Body of pancreas (tissue), 4 donors: ENCODE measurements at places on chromosomes 7 and 10. TPM values are rescaled to one million over a fixed set of nuclear protein-coding genes. Genes with fewer than 3 reads are reported as not detected.

- no peaks in the 10 kb centered on the region for H3K4me1 ChIP-seq
- H3K36me3 ChIP-seq, result no peaks in the 10 kb centered on the region
- no peak for DNase-seq
- H3K4me3 ChIP-seq, result no peak overlapping the region
Observed at GRCh38 chr10:117885206-117885829, 161.4 kb downstream of the RAB11FIP2 start.

DNA sequence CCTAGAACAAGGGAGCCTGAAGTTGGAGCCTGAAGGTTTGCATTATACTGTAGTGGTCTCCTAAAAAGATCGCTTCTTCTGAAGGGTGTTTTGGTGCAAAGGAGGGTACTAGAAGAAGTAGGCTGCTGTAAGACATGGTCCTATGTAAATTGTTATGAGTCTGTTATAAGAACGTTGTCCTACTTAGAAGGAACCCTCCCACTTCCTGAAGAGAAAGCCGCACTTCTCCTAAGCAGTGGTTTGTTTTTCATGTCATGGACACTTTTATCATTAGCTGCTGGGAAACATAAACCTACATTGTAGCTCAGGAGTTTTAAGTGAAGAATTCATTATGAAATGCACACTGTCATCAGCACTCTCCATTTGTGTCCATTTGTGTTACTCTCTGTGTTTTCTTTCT is 129.1 kb upstream of the ITGB1 start:
- no peaks in the 10 kb centered on the region for H3K4me1 ChIP-seq
- H3K27me3 ChIP-seq, result no peaks in the 10 kb centered on the region
- no peak for DNase-seq
- no peaks in the 10 kb centered on the region for H3K36me3 ChIP-seq

FAM237B gene
- not detected for total RNA-seq

SRI gene
- 36.3 TPM for total RNA-seq

DNA sequence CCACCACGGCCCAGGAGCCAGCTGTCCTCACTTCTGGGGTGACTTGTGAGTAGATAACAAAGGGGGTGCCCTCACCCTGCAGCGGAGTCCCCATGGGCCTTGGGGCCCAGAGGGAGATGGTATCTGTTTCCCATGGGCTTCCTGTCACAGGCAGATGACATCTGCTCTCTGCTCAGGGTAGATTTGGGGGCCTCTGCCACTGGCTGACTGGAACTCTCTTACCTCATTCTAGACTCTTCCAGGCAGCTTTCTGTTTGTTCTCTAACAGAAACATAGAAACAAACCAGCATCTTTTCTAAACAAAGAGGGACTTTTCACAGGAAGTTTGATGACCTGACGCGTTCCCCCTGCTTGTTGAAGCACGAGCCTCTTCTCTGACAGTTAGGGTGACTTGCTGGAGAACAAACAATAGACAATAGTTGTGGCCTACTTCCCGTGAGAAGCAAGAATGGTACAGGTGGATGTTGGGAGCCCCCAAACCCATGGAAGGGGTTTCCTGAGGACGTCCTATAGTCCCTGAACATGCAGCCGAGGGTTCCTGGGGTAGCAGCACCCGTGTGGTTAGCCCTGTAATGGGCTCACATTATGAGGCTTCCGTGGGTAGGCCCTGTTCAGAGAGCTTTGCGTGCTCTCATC is 61.6 kb downstream of the GRK5 start:
- H3K27ac ChIP-seq, result peak overlapping the region; percentile 36
- H3K36me3 ChIP-seq, result no peaks in the 10 kb centered on the region
- no peaks in the 10 kb centered on the region for H3K27me3 ChIP-seq

OR2A12 gene
- total RNA-seq, result not detected

GRCh38 chr7:79749856-79750255 is 296.4 kb upstream of the MAGI2 start:
- H3K4me1 ChIP-seq, result no peaks in the 10 kb centered on the region
- H3K27me3 ChIP-seq, result no peaks in the 10 kb centered on the region
- no peak for DNase-seq

GRCh38 chr10:11425296-11425610 is 186.2 kb downstream of the USP6NL start:
- H3K27ac ChIP-seq, result no peak overlapping the region
- no peaks in the 10 kb centered on the region for H3K27me3 ChIP-seq
- no peaks in the 10 kb centered on the region for H3K36me3 ChIP-seq
- H3K4me3 ChIP-seq, result no peak overlapping the region
- no peak for DNase-seq
- no peaks in the 10 kb centered on the region for H3K4me1 ChIP-seq

DNA sequence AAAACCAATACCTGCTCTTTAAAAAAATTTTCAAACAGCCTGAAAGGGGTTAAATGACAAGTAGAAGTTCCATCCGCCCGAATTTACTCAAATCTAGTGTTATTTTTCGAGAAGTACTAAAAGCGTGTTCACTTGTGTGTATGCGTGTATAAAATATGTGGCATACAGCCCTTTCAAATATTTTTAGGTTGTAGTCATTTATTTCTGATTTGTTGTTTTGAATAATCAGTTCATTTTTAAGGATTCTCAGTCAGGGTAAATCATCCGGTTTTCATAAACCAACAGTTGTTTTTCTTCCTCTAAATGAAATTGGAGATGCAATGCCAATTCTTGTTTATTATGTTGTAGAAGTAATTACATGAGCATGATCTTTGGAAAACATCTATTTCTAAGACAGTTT is 6.9 kb upstream of the SUN1 start:
- no peaks in the 10 kb centered on the region for H3K36me3 ChIP-seq
- no peak overlapping the region for H3K4me3 ChIP-seq
- no peaks in the 10 kb centered on the region for H3K27me3 ChIP-seq
- DNase-seq, result no peak
- H3K27ac ChIP-seq, result peak overlapping the region; percentile 5
- H3K4me1 ChIP-seq, result peaks cover 36% of the 10 kb centered on the region

DNA sequence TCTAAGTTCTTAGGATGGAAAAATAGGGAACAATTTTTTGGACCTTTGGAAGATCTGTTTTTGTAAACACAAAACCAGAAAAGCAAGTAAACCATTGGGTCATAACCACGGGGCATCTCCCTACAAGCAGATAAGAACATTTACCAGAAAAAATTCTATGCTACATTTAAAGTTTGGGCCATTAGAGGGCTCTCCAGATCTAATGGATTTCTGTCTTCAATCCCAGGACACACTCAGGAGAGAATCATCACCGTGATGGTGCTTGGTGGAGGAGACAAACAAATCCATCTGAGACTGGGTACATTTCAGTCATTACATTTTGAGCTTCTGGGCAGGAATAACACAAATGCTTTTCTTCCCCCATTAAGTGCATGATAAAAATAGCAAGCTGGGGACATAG is 178.4 kb upstream of the TARP start:
- no peak for DNase-seq
- no peaks in the 10 kb centered on the region for H3K36me3 ChIP-seq
- H3K4me1 ChIP-seq, result no peaks in the 10 kb centered on the region
- H3K4me3 ChIP-seq, result no peak overlapping the region
- H3K27me3 ChIP-seq, result no peaks in the 10 kb centered on the region
- H3K27ac ChIP-seq, result no peak overlapping the region

DNA sequence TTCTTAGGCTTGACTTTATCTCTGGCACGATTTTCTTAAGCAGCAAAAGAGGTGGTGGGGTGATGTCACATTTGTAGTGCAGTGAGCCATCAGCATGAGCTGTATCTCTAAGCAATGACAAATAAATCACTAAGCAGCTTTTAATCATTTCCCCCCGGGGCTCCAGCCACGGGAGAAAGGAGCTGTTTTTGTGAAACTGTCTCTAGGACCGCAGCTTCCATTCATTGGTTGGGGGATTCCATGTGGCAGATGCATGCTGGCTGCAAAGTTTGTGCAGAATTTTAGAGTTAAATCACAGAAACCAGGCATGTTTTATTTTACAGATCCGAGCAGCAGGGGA is 464 bp downstream of the KIAA1217 start:
- H3K4me3 ChIP-seq, result peak overlapping the region; percentile 30
- H3K36me3 ChIP-seq, result no peaks in the 10 kb centered on the region
- H3K4me1 ChIP-seq, result peaks cover 42% of the 10 kb centered on the region
- H3K27me3 ChIP-seq, result no peaks in the 10 kb centered on the region

GRCh38 chr7:30713392-30713791 is 31.1 kb upstream of the CRHR2 start:
- no peak overlapping the region for H3K4me3 ChIP-seq
- H3K36me3 ChIP-seq, result no peaks in the 10 kb centered on the region
- H3K27me3 ChIP-seq, result no peaks in the 10 kb centered on the region
- no peak for DNase-seq
- H3K4me1 ChIP-seq, result peaks cover 15% of the 10 kb centered on the region

GRCh38 chr7:4256286-4256685 is 425.8 kb upstream of the FOXK1 start:
- no peak overlapping the region for H3K27ac ChIP-seq
- no peak overlapping the region for H3K4me3 ChIP-seq
- H3K27me3 ChIP-seq, result no peaks in the 10 kb centered on the region
- no peaks in the 10 kb centered on the region for H3K4me1 ChIP-seq
- DNase-seq, result no peak

DNA sequence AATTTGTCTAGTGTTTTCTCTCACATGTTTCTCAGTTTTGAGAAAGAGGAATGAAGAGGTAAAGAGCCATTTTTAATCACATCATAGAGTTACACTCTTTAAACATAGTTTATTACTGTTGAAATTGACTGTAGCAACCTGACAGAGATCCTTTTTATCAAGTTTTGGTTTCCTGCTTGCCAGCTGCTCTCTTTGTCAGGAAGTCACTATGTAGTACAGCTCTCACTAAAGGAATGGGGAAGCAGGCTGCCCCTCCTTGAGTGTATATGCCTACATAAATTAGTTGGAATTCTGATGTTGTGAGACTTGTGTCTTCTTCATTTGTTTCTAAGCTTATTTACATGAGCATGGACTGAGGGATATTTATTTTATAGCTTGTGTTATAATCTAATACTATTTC is 1274.0 kb upstream of the CELF2 start:
- no peak for DNase-seq
- no peak overlapping the region for H3K4me3 ChIP-seq
- no peaks in the 10 kb centered on the region for H3K4me1 ChIP-seq
- H3K27me3 ChIP-seq, result no peaks in the 10 kb centered on the region
- H3K27ac ChIP-seq, result no peak overlapping the region

KIAA1549 gene
- 6.0 TPM for total RNA-seq

DNA sequence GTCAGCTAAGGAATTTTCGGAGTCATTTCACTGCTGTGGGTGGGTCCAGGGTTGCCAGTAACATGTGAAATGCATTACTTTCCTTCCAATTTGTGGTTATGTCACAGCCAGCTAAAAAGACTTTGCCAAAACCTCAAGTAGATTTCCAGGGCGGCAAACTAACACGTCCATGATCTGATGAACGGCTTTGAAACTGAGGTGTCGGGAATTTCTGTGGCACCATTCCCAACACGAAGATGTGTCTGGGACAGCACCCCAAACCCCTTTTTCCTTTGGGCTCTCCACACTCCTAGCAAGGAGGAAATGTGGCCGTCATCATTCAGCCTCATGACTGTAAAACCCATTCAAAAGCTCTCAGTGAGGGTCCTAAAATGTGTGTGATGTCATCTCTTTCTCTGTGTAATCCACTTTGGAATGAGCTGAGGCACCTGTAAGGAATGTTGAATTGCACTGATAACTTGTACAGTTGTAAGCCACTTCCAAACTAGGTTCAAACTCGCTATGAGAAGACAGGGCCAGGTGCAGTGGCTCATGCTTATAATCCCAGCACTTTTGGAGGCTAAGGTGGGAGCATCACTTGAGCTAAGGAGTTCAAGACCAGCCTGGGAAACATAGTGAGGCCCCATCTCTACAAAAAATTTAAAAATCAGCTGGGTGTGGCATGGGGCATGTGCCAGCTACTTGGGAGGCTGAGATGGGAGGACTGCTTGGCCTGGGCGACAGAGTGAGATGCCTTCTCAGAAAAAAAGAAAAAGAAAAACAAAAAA is 146.1 kb upstream of the FRMD4A start:
- H3K27me3 ChIP-seq, result no peaks in the 10 kb centered on the region
- H3K27ac ChIP-seq, result no peak overlapping the region
- no peaks in the 10 kb centered on the region for H3K36me3 ChIP-seq
- H3K4me1 ChIP-seq, result peaks cover 14% of the 10 kb centered on the region
- H3K4me3 ChIP-seq, result no peak overlapping the region

ANKRD1 gene
- 0.52 TPM for total RNA-seq

WNT8B gene
- not detected for total RNA-seq

PRPF18 gene
- 13.8 TPM for total RNA-seq

DNA sequence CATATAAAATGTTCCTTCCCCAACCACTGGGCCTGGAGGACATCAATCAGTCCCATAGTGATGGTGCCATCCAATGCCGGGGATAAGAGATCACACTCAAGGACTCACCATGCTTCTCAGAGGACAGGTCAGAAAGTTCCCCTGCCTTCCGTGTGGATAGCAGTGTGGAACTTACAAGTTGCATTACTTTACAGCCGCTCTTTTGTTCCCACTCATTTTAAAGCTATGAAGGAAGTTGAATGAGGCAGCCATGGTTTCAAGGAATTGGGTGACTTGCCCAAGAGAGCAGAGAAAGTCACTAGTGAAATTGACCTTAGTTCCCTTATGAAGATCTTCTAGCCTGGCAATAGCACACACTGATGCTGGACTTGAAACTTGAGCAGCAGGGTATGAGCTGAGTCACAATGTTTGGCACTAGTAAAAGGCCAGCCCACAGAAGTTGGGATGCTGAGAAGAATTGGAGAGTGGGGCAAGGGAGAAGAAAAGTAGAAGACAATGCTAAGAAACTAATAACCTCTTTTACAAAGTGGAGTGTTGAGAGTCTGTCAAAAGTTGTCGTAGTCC is 78.7 kb downstream of the CXCL12 start:
- DNase-seq, result peak; percentile 31
- no peaks in the 10 kb centered on the region for H3K27me3 ChIP-seq
- H3K4me3 ChIP-seq, result no peak overlapping the region
- H3K4me1 ChIP-seq, result peaks cover 18% of the 10 kb centered on the region

GRCh38 chr10:113422371-113422770 is 130.5 kb upstream of the HABP2 start:
- no peaks in the 10 kb centered on the region for H3K36me3 ChIP-seq
- DNase-seq, result no peak
- no peaks in the 10 kb centered on the region for H3K27me3 ChIP-seq
- no peak overlapping the region for H3K4me3 ChIP-seq
- no peak overlapping the region for H3K27ac ChIP-seq

- H3K4me1 ChIP-seq, result no peaks in the 10 kb centered on the region
- peak; percentile 33 for DNase-seq
- H3K4me3 ChIP-seq, result no peak overlapping the region
- no peaks in the 10 kb centered on the region for H3K27me3 ChIP-seq
- H3K36me3 ChIP-seq, result no peaks in the 10 kb centered on the region
- no peak overlapping the region for H3K27ac ChIP-seq
Observed at GRCh38 chr10:13184730-13185514, 23.6 kb downstream of the MCM10 start.

DNA sequence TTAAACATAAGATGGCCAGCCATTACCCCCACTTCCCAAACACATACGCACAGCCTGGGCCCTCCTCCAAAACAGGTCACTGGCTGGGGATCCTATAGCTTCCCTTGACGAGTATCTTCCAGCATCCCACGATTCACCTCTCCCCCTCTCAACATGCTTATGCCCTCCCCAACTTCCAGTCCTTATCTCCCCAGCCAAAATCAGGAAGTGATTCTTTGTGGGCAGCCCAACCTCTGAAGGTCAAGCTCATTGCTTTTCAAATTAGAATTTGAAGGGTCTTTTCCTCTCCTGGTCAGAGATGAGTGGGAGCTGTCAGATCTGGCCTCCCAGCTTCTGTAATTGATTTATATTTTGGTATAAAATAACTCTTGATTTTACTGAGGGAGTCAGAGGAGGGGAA is 133.6 kb downstream of the ATXN7L1 start:
- H3K4me3 ChIP-seq, result no peak overlapping the region
- DNase-seq, result no peak
- H3K36me3 ChIP-seq, result no peaks in the 10 kb centered on the region
- H3K27me3 ChIP-seq, result no peaks in the 10 kb centered on the region
- no peaks in the 10 kb centered on the region for H3K4me1 ChIP-seq
